ENCODE measurements at places on chromosomes 2 and 18.

DNA sequence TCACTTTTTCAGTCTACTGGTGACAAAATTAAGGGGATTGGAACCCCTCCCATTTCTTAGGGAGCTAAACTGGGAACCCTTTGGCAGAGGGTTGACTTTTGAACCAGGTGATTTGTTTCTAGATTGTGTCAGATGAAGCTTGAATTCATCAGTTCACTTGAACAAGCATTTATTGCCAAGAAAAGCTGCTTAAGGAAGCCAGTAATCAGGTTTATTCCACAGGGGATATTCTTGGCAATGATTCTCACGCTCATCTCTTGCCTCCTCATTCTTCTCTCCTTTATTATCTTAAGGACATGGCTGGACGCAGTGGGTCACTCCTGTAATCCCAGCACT lies 101.0 kb downstream of the ALPK2 start:
- DNase-seq = no peak

- DNase-seq = no peak
Observed at GRCh38 chr2:132468821-132469675, 52.4 kb downstream of the GPR39 start.

GRCh38 chr2:226387499-226387942 lies 412.1 kb downstream of the IRS1 start:
- DNase-seq = no peak

DNA sequence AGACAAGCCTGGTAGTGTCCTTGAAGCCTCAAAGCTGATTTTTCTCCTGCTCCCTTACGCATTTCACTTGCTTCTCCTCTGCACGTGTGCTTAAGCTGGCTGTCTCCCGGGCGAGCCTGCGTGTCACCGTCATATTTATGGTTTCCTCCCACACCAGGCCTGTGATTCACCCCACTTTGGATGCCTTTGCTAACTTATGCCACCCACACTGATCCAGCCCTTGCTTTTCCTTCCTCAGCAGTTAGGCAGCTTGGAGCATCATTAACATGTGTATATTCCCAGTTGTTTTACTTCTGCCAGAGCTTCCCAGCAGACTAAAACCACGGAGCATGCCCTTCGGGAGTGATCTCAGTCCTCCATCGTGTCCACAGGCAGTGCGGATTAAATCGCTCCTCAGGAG lies 2.2 kb downstream of the ST3GAL5 start:
- peak; percentile 81 for DNase-seq

DNA sequence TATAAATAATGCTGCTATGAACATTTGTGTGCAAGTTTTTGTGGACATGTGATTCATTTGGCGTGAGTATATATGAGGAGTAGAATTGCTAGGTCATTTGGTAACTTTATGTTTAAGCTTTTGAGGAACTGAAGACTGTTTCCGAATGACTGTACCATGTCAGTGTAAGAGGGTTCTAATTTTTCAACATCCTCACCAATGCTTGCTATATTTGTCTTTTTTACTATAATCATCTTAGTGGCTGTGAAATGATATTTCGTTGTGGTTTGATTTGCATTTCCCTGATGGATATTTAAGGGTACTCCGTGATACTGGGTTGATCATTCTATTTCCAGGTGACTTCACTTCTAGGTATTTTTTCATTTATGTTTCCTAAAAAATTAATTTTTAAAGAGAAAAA lies 241.1 kb downstream of the BCL2 start:
- DNase-seq = no peak

GRCh38 chr18:12403601-12404506 lies 3.9 kb upstream of the PRELID3A start:
- DNase-seq = no peak

DNA sequence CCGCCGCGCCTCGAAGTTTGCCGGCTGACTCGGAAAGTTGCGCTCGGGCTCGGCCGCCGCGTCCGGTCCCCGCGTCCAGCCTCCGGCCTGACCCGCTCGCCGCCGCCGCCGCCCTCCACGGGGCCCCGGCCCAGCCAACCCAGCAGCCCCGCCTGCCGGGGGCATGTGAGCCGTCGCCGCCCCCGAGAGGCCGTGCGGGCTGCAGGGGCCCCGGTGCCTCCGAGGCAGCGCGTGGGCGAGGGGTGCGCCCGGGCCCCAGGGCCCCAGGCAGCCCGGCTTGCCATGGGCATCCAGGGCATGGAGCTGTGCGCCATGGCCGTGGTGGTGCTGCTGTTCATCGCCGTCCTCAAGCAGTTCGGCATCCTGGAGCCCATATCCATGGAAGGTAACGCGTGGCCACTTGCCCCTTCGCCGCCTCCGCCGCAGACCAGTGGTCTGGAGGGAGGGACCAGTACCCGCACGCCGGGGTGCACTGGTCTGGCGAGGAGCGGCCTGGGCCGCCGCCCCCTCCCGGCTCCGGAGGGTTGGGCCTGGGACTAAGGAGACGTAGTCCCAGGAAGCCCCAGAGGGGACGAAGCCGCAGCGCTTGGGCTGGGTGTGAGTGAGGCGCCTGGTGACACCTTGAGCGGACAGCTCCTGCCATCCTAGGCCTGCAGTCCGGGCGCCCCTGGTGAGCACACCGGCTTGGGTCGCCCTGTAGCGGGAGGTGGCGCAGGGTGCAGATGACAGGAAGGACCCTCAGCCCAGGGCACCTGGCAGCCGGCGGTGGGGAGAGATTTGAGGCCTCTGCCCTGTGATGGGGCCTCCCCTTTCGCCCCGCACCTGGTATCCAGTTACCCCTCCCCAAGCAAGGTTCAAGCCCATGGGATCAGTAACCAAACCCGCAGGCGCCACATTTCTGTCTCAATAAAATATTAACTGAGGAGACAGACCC lies 49.9 kb downstream of the KCNIP3 start:
- DNase-seq = no peak

- no peak for DNase-seq
Observed at GRCh38 chr2:190181123-190181669, 118.7 kb upstream of the MSTN start.

- no peak for DNase-seq
Observed at GRCh38 chr2:201575971-201576370, 67.3 kb downstream of the TMEM237 start.

- DNase-seq = no peak
Observed at GRCh38 chr2:113183703-113184102, 9.9 kb downstream of the PSD4 start.

DNA sequence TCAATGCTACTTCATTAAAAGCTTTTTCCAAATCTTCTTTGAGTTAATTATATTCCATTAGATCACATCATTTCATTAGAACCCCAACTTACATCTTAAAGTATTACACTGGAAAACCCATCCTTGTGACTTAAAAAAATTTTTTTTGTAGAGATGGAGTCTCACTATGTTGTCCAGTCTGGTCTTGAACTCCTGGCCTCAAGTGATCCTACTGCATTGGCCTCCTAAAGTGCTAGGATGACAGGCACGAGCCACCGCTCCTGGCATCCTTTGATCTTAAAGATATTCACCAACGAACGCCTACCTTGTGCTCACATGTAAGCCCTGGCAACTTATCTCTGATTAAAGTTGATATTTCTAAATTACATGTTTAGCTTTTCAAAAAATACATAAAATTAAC lies 6.7 kb downstream of the LAPTM4A start:
- no peak for DNase-seq

- peak; percentile 51 for DNase-seq
Observed at GRCh38 chr2:16666449-16666801, 791 bp upstream of the CYRIA start.

DNA sequence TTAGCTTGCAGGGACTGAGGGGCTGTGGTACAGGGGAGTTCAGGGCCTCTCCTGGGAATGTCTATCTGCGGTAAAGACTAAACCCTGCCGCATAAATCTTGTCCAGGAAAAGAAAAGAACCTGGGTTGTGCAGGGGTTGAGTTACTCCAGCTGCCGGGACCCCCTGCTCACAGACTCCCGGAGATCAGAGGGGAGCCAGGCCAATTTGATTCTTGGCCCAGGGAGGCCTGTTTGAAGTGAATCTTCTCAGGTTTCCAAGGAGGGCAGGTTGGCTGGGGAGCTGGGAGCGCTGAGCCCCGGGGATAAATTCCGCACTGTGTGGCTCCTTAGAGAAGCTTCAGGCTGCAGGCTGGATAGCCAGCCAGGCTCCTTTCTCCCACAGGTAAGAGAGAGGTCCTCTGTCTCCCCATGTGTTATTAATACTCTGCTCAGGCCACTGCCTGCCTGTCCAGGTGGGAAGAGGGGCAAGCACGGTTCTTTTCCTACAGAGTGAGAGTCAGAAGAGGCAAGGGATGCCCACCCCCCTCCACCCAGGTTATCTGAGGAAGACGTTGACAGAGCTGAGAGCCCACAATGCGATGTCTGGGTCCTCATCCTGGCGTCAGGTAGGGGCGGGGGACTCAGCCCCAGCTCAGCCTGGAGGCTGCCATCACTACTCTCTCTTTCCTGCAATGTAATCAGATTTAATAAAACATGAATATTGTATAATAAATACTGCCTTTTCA lies 82.7 kb downstream of the LONRF2 start:
- no peak for DNase-seq

DNA sequence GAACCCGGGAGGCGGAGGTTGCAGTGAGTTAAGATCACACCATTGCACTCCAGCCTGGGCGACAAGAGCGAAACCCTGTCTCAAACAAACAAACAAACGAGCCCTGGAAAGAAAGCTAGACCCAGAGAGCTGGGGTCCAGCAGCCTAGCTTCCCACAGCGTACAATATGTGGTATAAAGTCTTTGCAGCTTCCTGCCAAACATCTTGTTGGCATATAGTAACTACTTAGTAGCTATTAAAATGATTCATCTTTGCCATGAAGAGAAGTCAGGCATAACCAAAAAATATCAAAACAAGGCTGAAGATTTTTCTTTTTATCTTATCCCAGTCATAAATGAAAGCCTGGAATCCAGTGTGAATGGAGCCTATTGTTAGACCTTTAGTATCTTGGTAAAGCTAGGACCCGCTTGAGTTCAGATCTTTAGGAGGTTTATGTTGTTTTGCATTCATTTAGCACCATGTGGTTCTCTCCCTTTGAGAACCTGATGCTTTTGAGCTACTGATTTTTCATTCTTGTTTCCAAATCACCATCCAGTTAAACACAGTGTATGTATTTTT lies 139.7 kb upstream of the NOSTRIN start:
- no peak for DNase-seq

GRCh38 chr2:113123726-113124125 lies 3.7 kb upstream of the IL1RN start:
- DNase-seq = no peak

GRCh38 chr2:223941579-223942277 lies 3.4 kb downstream of the WDFY1 start:
- peak; percentile 93 for DNase-seq

DNA sequence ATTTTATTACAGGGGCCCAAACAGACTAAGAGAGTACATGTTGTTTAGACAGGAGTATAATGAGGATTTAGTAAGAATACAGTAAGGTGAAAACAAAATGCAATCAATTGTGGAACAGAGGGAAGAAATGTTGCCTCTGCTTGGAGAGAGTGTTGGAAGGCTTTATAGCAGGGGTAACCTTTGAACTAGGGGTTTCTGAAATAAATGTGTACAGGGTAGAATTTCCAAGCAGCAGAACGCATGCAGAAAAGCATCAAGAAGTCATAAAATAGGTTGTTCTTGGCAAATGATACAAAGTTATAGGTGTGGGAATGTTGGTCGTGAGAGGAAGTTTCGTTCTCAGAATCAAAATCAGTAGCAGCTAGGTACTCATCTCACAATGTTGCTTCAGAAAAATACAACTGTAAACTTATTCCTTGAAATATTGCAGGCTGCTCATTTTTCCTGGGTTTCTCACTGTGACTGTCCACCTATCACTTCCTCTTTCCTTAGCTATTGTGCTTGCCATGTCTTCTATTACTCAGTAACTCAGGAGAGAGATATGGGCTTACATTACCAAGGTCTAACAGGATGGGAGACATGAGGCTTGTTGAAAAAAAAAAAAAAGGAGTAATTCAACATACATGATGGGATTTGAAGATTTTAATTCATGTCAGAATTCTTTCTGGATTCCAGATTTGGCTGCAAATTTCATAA lies 17.1 kb upstream of the HNMT start:
- DNase-seq = no peak

DNA sequence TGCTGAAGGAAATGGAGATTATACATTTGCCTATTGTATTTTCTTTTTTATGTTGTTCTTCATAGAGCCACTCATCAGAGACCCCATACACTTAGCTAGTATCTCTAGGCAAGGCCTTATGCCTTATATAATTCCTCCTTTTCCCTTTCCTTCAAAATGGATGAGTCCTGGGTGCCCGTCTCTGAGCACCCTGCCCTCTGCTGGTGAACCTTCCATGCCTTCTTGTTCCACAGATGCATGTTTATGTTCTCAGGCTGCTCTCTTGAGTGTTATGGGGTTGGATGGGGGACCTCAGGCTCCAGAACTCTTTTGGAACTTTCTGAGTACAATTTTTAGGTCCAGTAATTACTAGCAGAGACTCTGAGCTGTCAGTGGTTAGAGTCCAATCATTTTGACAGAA lies 368.6 kb upstream of the SPRED2 start:
- no peak for DNase-seq

- DNase-seq = no peak
Observed at GRCh38 chr2:85188852-85189251, 55.7 kb downstream of the TCF7L1 start.

DNA sequence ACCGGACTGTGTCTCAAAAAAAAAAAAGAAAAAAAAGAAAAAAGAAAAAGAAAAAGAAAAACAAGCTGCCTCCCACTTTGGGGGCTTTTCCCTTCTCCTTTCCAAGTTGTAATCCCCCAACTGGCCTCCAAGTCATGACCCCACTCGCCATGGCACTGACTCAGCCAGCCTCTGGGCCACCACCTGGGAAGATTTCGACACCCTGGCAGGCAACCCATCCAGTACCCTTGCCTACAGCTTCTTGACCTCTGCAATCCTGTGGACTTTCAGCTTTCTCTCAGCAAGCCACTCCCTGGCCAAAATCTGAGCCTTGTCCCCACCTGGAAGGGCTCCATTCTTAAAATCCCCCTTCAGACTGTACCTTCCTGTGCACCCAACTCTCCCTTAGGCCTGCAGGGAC lies 22.3 kb upstream of the FOSL2 start:
- no peak for DNase-seq

DNA sequence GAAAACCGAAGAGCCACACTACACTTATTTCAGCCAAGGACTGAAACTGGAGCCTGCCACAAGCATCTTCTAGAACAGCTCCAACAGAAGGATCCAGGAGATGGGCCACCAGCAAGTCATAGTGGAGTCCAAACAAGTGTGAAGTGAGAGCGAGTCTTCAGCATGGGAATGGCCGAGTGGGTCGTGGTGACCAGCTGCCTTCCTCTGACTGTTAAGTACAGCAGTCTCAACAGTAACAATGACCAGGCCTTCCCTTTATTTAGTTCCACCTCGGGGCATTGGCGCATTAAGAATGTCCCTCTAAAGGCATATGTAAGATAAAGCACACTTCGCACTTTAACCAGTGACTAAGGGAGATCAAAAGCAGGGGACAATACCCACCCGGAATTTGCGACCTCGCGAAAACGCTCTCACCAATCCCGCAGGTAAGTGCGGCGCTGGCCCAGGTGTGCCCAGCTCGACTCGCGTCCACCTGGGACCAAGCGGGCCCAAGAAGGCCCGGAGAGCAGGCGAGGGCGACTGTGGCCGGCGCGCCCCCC lies 1.1 kb downstream of the L3MBTL4 start:
- DNase-seq = no peak

DNA sequence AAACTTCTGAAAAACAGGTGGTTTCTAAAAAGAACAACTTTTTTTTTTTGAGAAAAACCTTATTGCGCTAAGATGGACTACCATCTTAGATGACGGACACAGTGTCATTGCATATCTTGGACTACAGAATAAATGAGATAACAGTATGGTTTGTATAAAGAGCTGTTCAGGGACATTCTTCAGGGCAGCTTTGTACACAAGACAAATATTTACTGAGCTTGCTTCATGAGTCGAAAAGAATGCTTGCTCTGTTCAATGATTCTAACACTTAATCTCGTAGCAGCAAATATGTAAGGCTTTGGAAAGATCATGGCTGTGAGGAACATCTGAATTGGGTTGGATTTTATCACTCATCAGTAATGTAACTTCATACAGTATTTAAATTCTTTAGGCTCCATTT lies 282.5 kb upstream of the CWC22 start:
- no peak for DNase-seq

Data from activated naive CD4-positive, alpha-beta T cell treated with anti-CD3 and anti-CD28 coated beads for 36 hours (primary cell).